ENCODE measurements at places on chromosomes 7 and 10.
A peak's percentile ranks its signal among the peaks of the same experiment; 100 is the strongest.

DNA sequence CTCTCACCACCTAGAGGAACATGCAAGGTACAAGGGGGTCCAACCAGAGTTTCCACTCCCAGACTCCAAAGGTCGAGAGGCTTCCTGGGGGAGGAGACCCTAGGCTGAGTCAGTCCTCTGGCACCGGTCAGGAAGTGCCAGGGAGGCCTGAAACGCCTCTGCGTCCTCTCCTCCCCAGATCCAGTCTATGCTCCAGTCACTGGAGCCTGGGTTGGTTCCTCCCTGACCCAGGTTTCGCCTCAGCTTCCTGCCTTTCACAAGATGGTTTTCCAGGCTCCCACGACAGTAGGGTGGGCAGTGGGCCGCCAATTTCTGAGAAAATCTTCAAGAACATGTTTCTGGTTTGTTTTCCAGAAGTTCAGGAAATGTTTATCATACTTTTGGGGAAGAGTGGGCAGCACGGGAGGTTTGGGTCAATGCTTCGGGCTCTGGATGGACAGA is 30.0 kb downstream of the DUSP5 start:
- H3K27ac ChIP-seq, result no peak overlapping the region
- no peaks in the 10 kb centered on the region for H3K36me3 ChIP-seq
- no peak overlapping the region for H3K4me3 ChIP-seq
- no peak for DNase-seq

- no peaks in the 10 kb centered on the region for H3K36me3 ChIP-seq
- H3K4me3 ChIP-seq, result no peak overlapping the region
- H3K4me1 ChIP-seq, result no peaks in the 10 kb centered on the region
- no peak overlapping the region for H3K27ac ChIP-seq
- no peak for DNase-seq
- H3K27me3 ChIP-seq, result no peaks in the 10 kb centered on the region
These were observed 13.6 kb upstream of the MYL7 start for GRCh38 chr7:44154703-44155102.

DNA sequence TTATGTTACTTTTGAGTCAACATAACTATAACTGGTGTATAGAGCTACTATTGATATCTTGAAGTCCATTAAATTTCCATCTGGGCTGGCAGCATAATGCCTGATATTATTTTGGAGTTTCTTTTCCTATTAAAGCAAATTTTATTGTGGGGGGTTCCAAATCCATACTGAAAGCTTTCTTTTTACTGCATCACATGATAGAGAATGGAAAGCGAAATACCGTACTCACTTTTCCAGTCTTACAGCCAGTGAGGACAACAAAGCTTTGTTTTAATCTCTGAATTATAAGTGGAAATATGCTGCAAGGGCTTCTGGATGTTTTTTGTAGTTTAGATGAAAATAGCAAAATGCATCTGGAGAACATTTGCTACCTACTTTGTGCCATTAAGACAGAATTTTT is 477.5 kb upstream of the SEMA3D start:
- no peaks in the 10 kb centered on the region for H3K27me3 ChIP-seq
- DNase-seq, result no peak
- H3K36me3 ChIP-seq, result no peaks in the 10 kb centered on the region
- H3K4me1 ChIP-seq, result no peaks in the 10 kb centered on the region
- H3K4me3 ChIP-seq, result no peak overlapping the region
- no peak overlapping the region for H3K27ac ChIP-seq

DNA sequence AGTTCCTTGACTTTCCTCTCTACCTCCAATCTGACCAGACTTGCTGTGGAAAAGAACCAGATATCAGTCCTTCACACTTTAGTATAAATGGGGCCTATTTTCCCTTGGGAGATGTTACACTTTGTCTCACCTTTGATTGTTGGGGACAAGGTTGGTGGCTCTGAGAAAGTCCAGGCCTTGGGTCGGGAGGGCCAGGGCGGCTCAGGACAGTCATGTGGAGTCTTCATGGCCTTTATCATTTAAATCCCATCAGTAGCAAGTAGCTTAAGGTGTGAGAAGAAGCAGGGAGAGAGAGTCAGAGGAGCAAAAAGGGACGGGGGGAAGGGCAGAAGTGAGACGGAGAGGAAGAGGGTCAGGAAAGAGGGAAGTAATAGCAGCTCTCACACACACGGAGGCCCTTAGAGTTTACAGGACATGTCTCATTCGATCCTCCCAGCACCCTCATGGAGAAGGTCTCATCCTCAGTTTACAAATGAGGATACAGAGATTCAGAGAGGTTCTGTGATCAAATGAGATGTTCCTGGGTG is 40.5 kb downstream of the TBATA start:
- no peak overlapping the region for H3K4me3 ChIP-seq
- H3K27ac ChIP-seq, result peak overlapping the region; percentile 91
- no peaks in the 10 kb centered on the region for H3K36me3 ChIP-seq

DNA sequence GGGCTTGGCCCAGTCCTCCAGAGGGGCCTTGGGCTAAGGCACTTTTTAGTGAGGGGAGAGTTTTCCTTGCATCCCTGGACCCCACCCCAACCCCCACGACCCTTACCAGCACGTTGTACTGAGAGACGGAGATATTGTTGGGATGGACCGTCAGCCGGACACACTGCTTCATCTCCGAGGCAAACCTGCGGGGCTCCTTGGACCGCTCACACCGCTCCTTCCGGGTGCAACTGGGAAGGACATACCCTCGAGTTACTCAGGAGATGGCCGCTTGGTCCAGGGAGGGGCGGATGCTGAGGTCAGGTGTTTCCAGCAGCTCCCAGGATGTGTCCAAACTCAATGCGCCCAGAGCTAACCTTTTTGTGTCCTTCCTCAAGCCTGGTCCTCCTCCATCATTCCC is 348.0 kb downstream of the PLXNA4 start:
- DNase-seq, result no peak
- peaks cover 8% of the 10 kb centered on the region for H3K27me3 ChIP-seq
- no peaks in the 10 kb centered on the region for H3K36me3 ChIP-seq
- H3K4me3 ChIP-seq, result no peak overlapping the region
- no peak overlapping the region for H3K27ac ChIP-seq

- DNase-seq, result no peak
- no peak overlapping the region for H3K27ac ChIP-seq
- H3K4me1 ChIP-seq, result no peaks in the 10 kb centered on the region
- no peak overlapping the region for H3K4me3 ChIP-seq
These were observed 89.3 kb downstream of the SEC23IP start for GRCh38 chr10:119981826-119982225.

GRCh38 chr7:140426130-140426529 is 22.3 kb downstream of the RAB19 start:
- H3K4me3 ChIP-seq, result no peak overlapping the region
- H3K27me3 ChIP-seq, result no peaks in the 10 kb centered on the region
- no peak overlapping the region for H3K27ac ChIP-seq
- no peaks in the 10 kb centered on the region for H3K36me3 ChIP-seq
- H3K4me1 ChIP-seq, result no peaks in the 10 kb centered on the region

DNA sequence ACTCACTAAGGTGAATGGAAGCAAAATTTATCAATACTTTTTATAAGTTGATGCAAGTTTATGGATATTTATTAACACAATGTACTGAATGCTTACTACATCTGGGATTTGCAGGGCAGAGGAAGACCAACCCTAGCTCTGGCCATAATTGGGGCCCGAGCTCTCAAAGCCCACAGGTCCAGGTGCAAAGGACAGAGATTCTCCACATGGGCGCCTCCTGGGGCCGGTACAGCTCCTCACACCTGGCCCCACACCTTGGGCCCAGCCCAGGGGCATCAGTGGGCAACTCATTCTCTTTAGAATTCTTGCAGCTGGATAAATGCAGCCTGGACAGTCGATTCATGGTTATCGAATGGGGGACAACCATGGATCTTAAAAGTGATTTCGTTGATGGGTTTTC is 47.1 kb downstream of the CALML3 start:
- no peak for DNase-seq
- no peaks in the 10 kb centered on the region for H3K4me1 ChIP-seq

GRCh38 chr7:102897211-102897631 is 15.6 kb upstream of the LRRC17 start:
- DNase-seq, result no peak
- H3K4me1 ChIP-seq, result no peaks in the 10 kb centered on the region
- H3K36me3 ChIP-seq, result no peaks in the 10 kb centered on the region
- no peak overlapping the region for H3K27ac ChIP-seq

- no peak overlapping the region for H3K4me3 ChIP-seq
- H3K27ac ChIP-seq, result no peak overlapping the region
- 0 out of 2 replicates have a peak, but pooled peaks cover 2% of the 10 kb centered on the region for H3K4me1 ChIP-seq
- H3K36me3 ChIP-seq, result no peaks in the 10 kb centered on the region
- no peak for DNase-seq
These were observed 124.2 kb downstream of the INHBA start for GRCh38 chr7:41578700-41579099.

DNA sequence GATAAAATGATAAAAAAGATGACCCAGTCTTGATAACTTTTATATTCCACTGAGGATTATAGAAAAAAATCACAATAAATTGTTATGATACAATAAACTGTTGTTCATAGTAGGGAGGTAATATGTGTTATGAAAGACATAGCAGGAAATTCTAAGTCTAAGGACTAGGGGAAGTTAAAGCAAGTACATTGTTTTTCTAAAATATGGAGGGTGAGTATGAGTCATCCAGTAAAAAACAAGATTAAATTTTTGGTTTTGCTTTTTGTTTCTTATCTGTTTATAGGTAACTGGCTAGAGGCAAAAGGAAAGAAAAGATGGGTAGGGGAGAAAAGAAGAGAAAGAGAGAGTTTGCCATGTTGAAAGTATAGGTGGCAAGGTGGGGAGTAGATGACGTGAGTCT is 188.4 kb downstream of the POLR1F start:
- H3K27ac ChIP-seq, result no peak overlapping the region
- H3K27me3 ChIP-seq, result no peaks in the 10 kb centered on the region
- no peaks in the 10 kb centered on the region for H3K4me1 ChIP-seq
- H3K4me3 ChIP-seq, result no peak overlapping the region
- DNase-seq, result no peak
- H3K36me3 ChIP-seq, result no peaks in the 10 kb centered on the region

- H3K27me3 ChIP-seq, result no peaks in the 10 kb centered on the region
- H3K4me3 ChIP-seq, result no peak overlapping the region
- H3K4me1 ChIP-seq, result no peaks in the 10 kb centered on the region
These were observed 339.5 kb downstream of the ELMO1 start for GRCh38 chr7:37109016-37109683.

GRCh38 chr7:74028321-74028838 is 407 bp downstream of the ELN start:
- no peaks in the 10 kb centered on the region for H3K36me3 ChIP-seq
- H3K27me3 ChIP-seq, result peaks cover 44% of the 10 kb centered on the region
- no peak overlapping the region for H3K27ac ChIP-seq
- DNase-seq, result no peak
- H3K4me3 ChIP-seq, result no peak overlapping the region

DNA sequence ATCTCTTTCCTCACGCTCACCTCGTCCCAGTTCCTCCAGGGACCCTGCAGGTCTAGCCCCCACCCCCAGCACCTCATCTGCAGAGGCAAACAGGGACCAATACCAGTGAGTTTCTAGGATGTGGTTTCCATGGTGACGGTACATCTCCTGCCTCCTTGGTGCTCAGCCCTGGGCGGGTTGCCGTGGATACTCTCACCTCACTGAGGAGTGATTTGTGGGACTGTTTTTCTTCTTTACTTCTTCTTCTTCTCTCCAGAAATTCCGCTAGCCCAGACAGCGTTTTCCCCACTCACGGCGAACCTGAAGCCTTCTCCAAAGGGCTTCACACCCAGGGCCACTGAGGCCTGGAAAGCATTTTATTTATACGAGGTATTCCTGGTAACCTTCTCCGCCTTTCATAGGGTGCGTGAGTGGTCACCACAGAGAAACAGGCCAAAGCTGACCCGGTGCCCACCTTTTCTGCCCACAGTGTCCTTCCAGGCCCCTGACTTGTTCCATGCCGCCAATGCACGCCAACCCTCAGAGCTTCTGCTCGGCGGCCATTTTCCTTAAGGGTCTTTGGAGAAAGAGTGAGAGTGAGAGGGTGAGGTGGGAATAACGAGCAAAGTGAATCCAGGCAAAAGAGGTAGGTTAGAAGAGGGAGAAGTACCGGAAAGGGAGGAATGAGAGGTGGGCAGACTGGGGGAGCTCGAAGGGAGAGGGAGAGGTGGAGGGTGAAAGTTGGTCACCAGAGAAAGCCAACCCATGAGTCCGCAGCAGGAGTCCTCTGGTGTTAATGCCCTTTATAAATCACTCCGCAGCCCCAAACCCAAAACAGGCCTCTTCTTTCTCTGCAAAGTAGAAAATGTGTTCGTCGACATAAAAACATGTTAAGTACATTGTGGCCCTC is 15.5 kb downstream of the FAM241B start:
- H3K36me3 ChIP-seq, result no peaks in the 10 kb centered on the region
- H3K4me3 ChIP-seq, result no peak overlapping the region
- no peaks in the 10 kb centered on the region for H3K4me1 ChIP-seq
- no peaks in the 10 kb centered on the region for H3K27me3 ChIP-seq
- no peak overlapping the region for H3K27ac ChIP-seq
- no peak for DNase-seq

DNA sequence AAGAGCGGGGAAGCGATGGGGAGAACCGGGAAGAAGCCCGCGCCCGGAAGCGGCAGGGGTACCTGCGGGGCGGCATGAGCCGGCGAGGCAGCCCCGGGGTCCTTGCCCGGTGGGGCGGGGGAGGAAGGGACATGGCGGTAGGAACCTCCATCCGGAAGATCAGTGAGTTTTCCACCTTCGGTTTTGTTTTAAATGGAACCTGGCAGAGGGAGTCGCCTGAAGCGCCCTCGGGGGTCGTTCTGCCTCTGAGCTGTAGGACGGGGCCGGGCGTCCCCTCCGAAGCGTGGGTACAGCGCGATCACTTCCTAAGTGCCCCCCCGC is 471 bp downstream of the PFKP start:
- H3K4me1 ChIP-seq, result peaks cover 42% of the 10 kb centered on the region
- H3K27me3 ChIP-seq, result no peaks in the 10 kb centered on the region
- no peak for DNase-seq
- peak overlapping the region; percentile 96 for H3K4me3 ChIP-seq

DNA sequence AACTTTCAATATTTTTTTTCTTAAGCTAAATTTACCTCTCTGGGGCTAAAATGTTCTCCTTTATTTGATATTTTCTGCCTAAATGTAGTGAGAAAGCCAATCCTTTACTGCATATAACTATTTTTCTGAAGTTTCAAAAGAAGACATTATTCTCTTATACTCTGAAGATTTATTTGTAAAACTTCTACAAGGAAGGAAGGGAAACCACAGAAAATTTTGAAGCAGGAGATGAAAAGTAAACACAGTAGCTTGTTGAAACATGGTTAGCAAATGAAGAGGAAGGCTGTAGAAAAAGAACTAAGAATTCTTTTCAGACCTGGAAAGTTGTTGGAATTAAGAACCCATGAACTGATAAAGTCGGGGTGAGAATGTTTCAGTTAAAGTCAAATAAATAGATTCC is 330.3 kb downstream of the HGF start:
- H3K4me1 ChIP-seq, result no peaks in the 10 kb centered on the region
- H3K4me3 ChIP-seq, result no peak overlapping the region
- DNase-seq, result no peak

GRCh38 chr7:66558660-66559465 is 69.8 kb upstream of the KCTD7 start:
- H3K27ac ChIP-seq, result no peak overlapping the region
- DNase-seq, result no peak
- H3K4me1 ChIP-seq, result no peaks in the 10 kb centered on the region
- no peaks in the 10 kb centered on the region for H3K27me3 ChIP-seq

- no peak overlapping the region for H3K27ac ChIP-seq
- no peaks in the 10 kb centered on the region for H3K27me3 ChIP-seq
- H3K4me3 ChIP-seq, result no peak overlapping the region
- H3K4me1 ChIP-seq, result no peaks in the 10 kb centered on the region
These were observed 103.0 kb downstream of the COL26A1 start for GRCh38 chr7:101465576-101466196.

- H3K36me3 ChIP-seq, result no peaks in the 10 kb centered on the region
- no peak overlapping the region for H3K27ac ChIP-seq
- H3K4me3 ChIP-seq, result no peak overlapping the region
- H3K27me3 ChIP-seq, result no peaks in the 10 kb centered on the region
- H3K4me1 ChIP-seq, result no peaks in the 10 kb centered on the region
These were observed 7.6 kb upstream of the KCP start for GRCh38 chr7:128918016-128918665.

Data from DND-41 (cell line).